ENCODE measurements at places on chromosomes 11 and 22.

- no peak for DNase-seq
Measured at GRCh38 chr22:49077036-49077393, 750.7 kb downstream of the BRD1 start.

- DNase-seq = no peak
Measured at GRCh38 chr11:134532131-134532920, 120.3 kb upstream of the B3GAT1 start.

DNA sequence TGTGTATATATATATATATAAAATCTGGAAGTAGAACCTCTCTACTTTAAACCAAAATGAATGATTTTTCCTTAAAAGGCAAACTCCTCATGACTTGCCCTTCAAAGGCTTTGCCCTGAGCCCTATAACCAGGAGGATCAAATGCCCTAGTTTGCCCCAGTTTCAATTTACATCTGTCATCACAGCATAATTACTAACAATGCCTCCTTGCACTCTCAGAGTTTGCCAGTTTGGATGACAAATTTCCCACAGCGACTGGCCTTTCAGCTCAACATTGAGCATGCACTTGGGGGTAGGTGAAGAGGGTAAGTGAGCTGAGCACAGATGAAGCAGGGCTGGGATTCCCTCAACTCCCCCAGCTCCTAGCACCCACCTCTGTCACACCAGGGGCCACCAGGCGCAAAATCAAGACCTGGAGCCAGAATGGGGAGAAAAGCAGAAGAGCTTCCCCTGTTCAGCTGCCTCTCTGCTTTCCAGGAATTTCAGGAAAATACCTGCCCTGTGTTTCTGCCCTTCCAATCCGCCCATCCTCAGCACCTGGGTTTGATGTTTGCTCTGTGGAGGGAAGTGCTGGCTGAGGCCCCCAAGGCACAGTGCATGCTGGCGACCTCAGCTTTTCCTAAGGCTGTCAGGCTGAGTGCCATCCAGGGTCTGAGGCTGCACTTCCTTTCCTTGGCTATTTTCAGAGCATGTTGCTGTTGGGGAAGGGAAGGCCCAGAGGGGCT lies 67.5 kb downstream of the ADAMTS15 start:
- no peak for DNase-seq

- DNase-seq = no peak
Measured at GRCh38 chr22:39409516-39410029, 10.0 kb downstream of the TAB1 start.

- DNase-seq = peak; percentile 84
Measured at GRCh38 chr11:78645226-78646202, 70.8 kb upstream of the NARS2 start.

- DNase-seq = no peak
Measured at GRCh38 chr11:131934006-131934405, 563.6 kb downstream of the NTM start.

GRCh38 chr11:65204143-65204542 lies 22.4 kb downstream of the CAPN1 start:
- DNase-seq = no peak

DNA sequence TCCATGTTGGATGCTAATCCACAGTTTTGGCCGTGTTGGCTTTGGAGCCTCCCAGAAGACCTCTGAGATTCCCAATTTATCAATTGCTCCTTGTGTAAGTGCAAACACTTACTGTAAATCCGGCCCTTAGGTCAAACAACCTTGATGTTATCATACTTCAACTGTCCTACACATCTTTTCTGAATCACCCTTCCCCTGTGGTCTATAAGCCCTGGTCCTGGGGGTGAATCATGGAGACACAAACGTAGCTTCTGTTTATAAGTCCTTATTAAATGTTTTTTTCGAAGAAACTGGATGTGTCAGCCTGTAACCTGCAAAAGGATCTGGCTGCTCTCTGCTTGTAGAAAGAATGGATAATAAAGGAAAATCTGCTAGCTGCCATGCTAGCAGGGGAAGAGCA lies 1.7 kb upstream of the IL10RA start:
- no peak for DNase-seq

- no peak for DNase-seq
Measured at GRCh38 chr11:69358398-69359020, 64.6 kb downstream of the MYEOV start.

DNA sequence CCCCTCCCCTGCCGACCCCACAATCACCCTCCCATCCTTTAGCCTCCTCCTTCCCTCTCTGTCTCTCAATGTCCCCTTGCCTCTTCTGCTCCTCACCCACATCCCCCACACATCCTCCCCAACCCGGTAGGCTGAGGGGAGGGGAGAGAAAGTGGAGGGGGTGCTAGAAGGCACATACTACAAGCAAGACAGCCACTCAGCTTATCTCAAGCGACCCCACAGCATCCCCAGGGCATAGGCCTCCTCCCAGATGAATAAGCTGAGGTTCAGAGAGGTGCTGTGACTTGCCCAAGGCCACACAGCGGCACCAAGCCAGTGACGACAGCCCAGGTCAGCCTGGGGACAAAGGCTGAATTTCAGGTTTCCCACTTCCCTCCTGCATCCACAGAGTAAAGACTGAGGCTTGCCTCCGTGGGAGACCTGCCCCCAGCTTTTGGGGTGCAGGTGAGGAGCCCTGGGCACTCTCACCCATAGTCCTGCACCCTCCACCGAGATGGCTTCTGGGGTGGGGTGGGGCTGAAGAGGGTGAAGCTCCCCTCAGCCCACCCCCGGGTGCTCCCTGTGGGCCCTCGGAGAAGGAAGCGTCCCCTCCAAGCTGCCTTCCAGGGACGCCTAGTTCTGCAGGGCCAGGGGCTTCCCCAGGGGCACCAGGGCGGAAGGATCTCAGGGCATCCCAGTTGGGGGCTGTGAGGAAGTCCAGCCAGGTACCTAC lies 511 bp downstream of the RAC2 start:
- no peak for DNase-seq

- no peak for DNase-seq
Measured at GRCh38 chr22:31911565-31912406, 32.5 kb upstream of the YWHAH start.

- DNase-seq = no peak
Measured at GRCh38 chr11:46669711-46670139, 30.7 kb downstream of the ARHGAP1 start.

GRCh38 chr22:31088233-31088986 lies 7.3 kb downstream of the SMTN start:
- no peak for DNase-seq

DNA sequence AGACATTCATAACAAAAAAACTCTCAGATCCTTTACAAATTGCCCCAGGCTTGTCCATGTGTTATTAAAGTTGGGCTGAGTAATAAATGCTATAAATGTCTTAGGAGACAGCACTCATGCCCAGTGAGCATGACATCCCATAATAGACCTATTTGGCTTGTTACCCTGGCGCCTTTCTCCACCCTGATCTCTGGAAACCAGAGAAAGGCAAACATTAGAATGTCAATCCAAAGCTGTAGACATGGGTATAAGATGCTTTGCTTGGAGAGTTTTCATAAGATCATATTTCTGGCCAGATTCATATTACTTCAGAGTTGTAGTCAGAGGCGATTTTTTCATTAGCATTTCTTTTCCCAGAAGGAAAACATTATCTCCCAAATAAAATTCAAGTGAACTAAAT lies 161.3 kb upstream of the UBASH3B start:
- DNase-seq = peak; percentile 81

DNA sequence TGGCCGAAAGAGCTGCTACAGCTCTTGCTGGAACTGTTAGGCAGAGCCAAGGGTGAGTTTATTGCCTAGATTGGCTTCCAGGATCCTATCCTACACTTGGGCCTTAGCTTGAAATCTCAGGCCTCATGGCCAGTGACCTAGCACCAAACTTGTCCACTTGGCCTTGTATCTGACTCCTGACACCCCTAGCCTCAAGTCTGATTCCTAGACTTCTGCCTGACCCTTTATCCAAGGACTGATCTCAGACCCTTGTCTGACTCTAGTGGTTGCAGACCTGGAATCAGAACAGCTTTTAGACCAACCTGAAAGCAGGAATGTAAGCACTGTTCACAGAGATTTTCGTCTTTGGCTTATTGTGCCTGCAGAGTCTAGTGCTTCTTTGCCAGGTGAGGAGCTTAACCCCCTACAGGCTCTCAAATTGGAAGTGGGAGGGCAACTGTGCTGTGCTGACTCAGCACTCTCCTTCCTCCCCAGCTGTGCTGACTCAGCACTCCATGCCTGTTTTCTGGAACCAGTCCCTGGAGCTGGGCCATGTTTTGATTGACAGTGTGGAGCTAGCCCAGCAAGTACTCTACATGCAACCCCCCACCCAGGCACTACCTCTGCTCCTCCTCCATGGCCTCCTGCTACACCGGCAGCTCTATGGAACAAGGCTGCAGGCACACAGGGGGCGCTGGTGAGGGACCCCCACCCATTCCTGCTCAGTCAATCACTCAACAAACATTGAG lies 35.1 kb downstream of the RRP8 start:
- peak; percentile 48 for DNase-seq

DNA sequence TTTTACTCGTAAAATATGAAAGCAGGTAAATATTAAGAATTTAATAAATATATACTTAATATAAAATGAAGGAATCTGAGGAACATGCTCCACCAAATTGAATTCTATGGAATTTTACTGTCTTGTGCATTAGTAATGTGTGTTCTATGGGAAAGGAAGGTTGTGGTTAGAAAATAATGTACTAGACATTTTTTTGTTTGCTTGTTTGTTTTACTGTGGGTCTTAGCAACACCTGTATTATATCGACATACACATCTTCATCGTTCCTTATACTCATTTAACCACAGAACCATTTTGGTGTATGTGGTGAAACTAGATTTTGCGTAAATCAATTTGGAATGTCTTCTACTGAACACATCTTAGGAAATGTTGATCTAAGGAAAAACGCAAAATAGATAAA lies 114.1 kb upstream of the MTMR2 start:
- no peak for DNase-seq
